Stimulated activated CD8-positive, alpha-beta memory T cell treated with anti-CD3 and anti-CD28 coated beads, Interleukin-7, amount 100 ng/mL, for 4 hours (primary cell): ENCODE measurements at places on chromosomes 11 and 22.

GRCh38 chr11:25981998-25982397 is 349.9 kb upstream of the ANO3 start:
- no peak for DNase-seq

- DNase-seq: no peak
Observed at GRCh38 chr22:36991206-36991605, 28.0 kb downstream of the TST start.

- DNase-seq: peak; percentile 75
Observed at GRCh38 chr11:35165423-35166368, 26.7 kb downstream of the CD44 start.

DNA sequence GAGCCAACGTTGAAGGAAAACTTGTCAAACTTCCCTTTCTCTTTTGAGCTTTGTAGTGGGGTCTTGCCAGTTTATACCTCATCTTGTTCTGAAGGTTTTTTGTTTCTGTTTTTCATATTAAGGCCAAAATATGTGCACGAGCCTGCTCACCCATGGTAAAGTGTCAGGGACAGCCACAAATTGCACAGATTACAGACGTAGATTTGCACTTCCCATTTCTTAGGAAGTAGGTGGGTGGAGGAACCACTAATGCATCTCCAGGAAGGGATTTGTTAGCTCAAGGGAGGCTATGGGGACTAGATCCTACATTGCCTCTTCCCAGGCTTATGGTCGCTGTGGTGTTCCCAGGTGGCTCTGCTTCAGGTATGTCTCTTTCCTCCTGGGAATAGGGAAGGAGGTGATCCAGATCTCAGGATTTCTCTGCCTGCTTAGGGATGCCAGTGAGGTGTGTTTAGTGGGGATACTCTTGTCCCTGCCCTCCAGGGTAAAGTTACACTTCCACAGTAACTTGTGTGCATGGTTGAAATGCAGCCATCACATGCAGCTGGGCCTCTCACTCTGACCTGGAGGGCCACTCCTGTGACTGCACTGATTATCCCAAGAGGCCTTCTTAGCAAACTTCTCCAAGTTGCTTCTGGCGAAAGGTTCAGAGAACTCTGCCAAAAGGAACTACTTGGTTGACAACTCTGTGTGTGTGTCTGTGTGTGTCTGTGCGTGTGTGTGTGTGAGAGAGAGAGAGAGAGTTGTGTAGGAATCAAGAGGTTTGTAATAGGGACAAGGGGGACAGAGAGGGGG is 9.8 kb downstream of the PPFIBP2 start:
- DNase-seq: no peak

- DNase-seq: no peak
Observed at GRCh38 chr22:45742866-45743450, 71.3 kb downstream of the ATXN10 start.

GRCh38 chr11:67698247-67698646 is 23.8 kb upstream of the ALDH3B2 start:
- no peak for DNase-seq
